ENCODE measurements at places on chromosomes 5 and 9. TPM values are rescaled to one million over a fixed set of nuclear protein-coding genes. Genes with fewer than 3 reads are reported as not detected.

- no peak for DNase-seq
Observed at GRCh38 chr9:14768405-14769229, 46.1 kb upstream of the CER1 start.

Gene ARID3C
- total RNA-seq = not detected

DNA sequence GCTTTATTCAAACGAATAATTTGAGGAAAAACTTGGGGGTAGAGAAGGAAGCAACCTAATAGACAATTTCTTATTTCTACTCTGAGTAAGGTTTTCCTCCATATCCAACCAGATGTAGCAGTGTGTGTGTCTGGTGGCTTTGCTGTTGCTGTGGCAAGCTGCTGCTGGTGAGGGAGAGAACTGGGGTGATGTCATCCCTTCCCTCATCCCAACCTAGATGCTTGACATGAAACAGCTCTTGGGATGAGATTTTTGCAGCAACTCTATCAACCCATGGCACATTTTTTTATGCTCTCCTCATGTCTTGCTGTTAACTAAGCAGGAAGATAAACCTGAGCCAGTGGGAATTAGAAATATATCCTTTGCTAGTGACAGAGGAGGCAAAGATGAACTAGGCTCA, 135.8 kb downstream of the PCSK1 start:
- DNase-seq = no peak

Gene SCGB3A2
- total RNA-seq = 624 TPM

DNA sequence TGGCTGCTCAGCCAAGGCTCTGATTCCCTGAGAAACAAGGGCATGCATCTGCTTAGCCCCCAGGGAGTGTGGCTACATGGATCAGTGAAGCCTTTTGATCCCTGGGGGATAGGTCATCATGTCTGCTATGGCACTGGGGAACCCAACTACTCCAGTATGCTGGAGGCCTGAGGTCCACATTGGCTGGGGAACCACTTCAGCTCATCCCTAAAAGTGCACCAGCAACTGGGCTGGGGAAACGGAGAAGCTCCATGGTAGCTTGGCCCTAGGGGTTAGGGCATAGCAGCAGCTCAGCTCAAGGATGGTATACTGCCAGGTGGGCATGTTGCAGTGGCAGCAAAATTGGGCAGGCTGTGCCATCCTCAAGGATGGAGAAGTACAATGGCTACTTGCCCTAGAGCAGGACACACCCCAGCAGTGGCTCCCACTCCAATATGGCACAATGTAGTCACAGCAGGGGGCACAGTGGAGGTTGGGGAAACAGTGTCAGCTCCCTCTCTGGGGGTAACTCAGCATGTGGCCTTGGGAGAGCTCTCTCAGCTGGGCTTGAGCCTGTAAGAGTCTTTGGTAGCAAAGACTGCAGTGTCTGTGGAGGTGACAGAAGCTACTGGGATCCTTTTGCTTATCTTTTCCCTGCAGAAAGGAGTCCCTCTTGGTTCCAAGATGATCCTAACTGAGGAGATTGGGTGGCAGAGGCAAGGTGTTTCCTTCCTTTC, 111.5 kb upstream of the FSTL4 start:
- DNase-seq = no peak

GRCh38 chr5:159102311-159102934, 2.7 kb upstream of the EBF1 start:
- DNase-seq = no peak

Gene KIAA1958
- 14.1 TPM for total RNA-seq

DNA sequence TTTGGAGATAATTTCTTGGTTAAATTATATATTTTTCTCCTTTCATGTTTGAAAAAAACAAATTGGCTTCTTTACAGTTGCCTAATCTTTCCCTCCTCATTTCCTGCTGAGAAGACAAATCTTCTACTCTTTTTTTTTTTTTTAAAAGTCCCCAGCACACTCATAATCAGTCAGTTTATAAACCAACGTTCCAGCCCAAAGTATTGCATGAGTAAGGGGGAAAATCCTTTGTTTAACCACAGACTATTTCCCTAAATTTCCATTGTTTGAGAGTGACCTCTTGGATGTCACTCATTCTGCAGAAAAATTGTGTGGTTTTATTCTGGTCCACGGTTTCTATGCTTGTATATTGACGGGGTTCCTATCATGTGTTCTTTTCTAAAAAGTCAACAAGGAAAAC, 55.1 kb upstream of the TLR4 start:
- DNase-seq = no peak

- DNase-seq = no peak
Observed at GRCh38 chr5:158590746-158591300, 508.9 kb downstream of the EBF1 start.

DNA sequence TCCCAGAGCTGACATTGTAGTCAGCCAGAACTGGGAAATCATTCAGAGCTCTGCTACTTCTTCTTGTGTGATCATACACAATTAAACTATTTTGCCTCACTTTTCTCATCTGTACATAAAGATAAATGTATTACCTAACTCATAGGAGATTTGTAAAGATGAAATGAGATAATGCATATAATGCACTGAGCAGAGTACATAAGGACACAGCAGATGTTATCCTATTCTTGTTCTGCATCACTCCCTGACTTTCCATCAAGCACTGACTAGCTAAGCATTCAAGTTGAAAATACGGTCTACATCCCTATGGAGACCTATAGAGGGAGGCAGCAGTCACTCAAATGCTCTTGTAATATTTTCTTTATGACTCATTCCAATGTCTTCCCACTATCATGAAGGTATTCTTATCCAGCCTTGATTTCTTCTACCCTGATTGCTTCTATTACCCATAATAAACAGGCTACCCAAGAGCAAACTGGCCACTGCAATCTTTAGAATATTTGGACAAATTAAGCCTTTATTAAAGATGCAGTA, 16.3 kb upstream of the PRR16 start:
- DNase-seq = no peak

Gene NUTM2G
- not detected for total RNA-seq

DNA sequence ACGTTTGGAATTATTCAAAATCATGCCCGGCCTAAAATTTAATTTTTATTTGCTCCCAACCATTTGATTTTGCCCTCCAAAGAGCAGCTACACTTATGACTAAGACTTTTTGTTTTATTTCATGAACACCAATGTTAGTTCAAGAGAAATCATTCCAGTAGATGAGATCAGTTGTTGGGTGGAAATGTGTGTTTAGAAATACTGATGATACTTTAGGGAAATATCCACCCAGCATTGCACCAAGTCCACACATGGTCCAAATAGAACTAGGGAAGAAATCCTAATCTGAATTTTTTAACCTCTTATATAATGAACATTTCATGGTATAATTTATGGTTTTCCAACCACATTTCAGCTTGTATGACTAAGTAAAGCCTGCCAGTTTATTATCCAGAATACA, 28.3 kb upstream of the GOLPH3 start:
- no peak for DNase-seq

Gene C5orf52
- total RNA-seq = not detected

Gene NEURL1B
- 24.8 TPM for total RNA-seq

Gene IL9
- total RNA-seq = not detected

DNA sequence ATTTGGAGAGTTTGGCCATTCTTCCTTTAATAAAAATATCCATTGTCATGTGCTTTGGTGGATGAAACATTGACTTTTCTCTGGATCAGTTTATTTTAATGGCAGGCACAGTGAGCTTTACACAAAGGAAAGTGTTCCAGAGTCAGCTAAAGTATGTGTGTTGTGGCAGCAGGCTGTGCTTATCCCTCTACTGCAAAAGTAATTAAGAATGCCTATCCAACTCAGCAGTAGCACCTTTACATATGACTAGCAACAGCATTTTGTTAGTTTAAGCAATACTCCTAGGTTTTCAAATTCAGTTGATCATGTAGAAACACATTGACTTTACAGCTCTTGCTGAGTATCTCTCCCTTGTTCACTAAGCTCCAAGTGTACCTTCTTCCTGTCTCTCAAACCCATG, 730.5 kb upstream of the RGMB start:
- DNase-seq = no peak

Gene GARIN3
- total RNA-seq = not detected

DNA sequence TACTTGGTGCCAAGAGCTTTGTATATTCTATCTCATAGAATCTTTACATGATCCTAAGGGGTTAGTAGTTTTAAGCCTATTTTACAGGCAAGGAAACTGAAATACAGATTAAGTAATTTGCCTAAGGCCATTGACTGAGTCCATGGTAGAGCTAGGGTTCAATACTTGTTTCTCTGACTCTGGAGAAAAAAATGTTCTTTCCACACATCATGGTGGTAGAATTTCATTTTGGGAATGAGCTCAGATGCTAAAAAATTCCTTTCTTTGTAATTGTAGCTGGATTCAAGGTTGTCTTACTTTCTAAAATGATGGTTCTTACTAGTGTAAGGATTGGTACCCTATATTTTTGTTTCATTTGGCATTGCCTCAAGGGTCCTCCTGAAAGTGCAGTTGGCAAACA, 86.0 kb downstream of the ANKRD55 start:
- no peak for DNase-seq

Gene OGN
- total RNA-seq = 15.3 TPM

GRCh38 chr9:89538871-89539270, 41.0 kb upstream of the SEMA4D start:
- DNase-seq = no peak

GRCh38 chr9:5879419-5880181, 11.1 kb upstream of the MLANA start:
- no peak for DNase-seq

All from lower lobe of right lung (tissue), 2 donors.